Activated T-cell treated with anti-CD3 and anti-CD28 coated beads, Interleukin-2, amount 50 U/mL, for 24 hours (primary cell): ENCODE measurements at places on chromosomes 3 and 15.

- no peak for DNase-seq
Measured at GRCh38 chr3:80688814-80689213, 921.0 kb upstream of the ROBO1 start.

GRCh38 chr3:67380118-67380517 is 274.3 kb downstream of the SUCLG2 start:
- no peak for DNase-seq

GRCh38 chr3:134937256-134938028 is 142.4 kb downstream of the EPHB1 start:
- no peak for DNase-seq

DNA sequence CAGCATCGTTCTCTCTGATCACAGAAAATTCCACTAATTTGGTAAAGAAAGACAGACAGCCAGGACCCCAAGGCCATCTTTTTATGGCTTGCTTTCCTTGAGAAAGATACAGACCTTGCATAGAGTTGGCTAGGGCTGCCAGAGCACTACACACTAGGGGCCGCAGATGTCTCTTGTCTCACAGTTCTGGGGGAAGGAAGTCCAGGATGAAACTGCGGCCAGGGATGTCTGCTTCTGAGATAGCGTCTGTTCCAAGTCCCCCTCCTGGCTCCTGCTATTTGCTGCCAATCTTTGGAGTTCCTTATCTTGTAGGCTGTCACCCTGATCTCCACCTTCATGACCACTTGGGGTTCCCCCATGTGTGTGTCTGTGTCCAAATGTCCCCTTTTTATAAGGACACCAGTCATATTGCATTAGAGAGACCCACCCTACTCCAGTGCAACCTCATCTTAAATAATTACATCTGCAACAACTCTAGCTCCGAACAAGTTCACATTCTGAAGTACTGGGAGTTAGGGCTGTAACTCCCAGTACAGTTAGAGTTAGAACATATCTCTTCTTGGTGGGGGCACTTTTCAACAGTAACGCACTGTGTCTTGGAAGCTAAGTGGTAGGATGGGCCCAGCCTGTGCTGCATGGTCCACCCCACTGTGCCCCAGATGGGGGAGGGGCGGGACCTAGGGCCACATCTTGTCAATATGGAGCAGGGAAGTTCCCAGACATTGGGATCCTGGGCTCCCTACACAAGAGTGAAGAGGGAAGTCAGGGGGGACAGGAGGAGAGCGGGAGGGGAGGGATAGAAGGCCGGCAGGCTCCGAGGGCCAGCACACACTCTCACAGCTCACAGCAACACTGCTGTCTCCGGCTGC is 42.2 kb downstream of the KLF15 start:
- DNase-seq, result no peak

GRCh38 chr15:100112061-100112420 is 229.7 kb downstream of the ADAMTS17 start:
- peak; percentile 40 for DNase-seq

- DNase-seq, result no peak
Measured at GRCh38 chr15:51869060-51869421, 39.6 kb downstream of the TMOD3 start.

DNA sequence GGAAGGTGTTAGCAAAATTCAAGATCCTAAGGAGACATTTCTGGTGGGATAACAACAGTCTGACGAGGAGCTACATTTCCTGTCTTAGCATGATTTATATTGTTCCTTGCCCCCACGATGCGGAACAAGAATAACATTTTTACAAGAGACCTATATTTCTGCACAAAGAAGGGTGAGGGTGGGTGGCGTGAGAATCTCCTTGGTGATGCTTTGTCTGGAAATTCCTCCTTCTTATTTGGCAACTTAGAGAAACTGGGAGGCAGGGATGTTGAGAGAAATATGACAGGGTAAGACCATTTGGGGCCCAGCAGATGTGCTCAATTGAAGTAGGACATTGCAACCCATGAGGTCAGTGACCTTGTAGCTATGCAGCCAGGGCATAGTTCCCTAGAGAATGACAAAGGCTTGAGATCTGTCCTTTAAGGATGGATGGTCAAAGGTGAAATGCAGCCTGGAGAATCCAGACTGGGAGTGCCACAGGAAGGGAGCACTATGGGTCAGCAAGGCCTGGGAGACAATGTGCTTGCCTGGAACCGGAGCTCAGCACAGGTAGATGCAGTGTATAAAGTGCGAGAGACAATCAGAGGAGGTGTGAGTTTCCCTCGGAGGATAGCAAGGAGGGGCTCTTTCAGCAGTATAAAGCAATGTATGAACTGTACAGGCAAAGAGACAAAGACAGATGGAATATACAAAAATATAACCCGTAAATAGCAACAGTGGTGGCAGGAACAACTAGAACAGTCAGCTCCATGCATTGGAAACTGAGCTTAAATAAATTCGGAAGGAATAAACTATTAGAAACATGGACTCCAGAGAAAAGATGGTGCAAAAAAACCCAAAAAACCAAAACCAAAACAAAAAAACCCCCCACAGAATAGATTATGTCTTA is 317.6 kb upstream of the TBL1XR1 start:
- DNase-seq, result no peak

- no peak for DNase-seq
Measured at GRCh38 chr3:114841515-114841914, 305.6 kb downstream of the ZBTB20 start.

GRCh38 chr3:126132751-126133511 is 47.5 kb downstream of the ALDH1L1 start:
- DNase-seq, result peak; percentile 15

GRCh38 chr3:3194861-3195260 is 15.4 kb upstream of the CRBN start:
- DNase-seq, result no peak

- DNase-seq, result no peak
Measured at GRCh38 chr3:120550546-120550945, 45.6 kb upstream of the NDUFB4 start.

DNA sequence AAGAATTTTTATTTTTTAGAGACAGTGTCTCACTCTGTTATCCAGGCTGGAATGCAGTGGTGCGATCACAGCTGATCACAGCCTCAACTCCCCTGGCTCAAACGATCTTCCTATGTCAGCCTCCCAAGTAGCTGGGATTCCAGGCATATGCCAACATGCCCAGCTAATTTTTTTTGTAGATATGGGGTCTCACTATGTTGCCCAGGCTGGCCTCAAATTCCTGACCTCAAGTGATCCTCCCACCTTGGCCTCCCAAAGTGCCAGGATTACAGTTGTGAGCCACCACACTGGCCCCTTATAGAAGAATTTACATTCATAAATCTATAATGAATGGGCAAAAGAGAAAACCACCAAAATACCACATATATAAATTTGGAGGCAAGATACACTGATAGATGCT is 15.2 kb downstream of the SENP7 start:
- no peak for DNase-seq

DNA sequence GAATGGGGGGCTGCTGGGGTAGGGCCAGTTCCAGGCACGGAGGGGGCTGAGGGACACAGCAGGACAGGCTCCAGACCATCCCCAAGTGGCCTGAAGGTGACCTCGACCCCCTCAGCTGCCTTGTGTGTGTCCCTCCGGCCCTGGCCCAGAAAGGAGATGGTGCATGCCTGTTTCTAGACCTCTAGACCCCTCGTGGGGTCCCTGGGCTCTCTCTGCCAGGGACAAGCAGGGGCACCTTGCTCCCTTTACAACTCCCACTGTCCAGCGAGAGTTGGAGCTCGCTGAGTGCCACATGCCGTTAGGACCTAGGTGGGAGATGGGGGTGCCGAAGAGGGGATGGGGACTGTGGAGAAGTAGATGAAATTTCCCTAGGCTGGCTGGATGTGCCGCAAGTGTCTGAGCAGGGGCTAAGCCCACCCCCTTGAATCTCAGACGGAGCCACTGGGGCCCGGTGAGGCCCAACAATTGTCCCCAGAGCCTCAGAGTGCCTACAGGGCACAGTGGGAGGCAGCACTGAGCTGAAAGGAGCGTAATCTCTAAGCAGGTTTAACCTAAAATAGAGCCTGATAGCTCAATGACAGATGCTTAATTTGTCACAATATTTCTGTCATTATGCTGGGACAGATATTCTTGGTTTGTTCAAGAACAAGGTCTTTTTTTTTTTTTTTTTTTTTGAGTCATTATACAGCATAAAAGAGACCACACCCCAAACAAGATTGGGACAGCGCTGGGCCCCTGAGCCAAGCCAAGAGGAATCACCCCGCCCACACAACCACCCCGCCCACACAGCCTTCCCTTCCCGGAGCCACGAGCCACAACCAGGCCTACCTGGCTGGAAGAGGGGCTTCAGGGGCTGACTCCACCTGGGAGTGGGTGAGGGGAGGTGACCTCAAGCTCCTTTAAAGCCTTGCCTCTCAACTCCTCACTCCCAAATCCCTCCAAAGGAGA is 23.6 kb upstream of the KLF13 start:
- no peak for DNase-seq

DNA sequence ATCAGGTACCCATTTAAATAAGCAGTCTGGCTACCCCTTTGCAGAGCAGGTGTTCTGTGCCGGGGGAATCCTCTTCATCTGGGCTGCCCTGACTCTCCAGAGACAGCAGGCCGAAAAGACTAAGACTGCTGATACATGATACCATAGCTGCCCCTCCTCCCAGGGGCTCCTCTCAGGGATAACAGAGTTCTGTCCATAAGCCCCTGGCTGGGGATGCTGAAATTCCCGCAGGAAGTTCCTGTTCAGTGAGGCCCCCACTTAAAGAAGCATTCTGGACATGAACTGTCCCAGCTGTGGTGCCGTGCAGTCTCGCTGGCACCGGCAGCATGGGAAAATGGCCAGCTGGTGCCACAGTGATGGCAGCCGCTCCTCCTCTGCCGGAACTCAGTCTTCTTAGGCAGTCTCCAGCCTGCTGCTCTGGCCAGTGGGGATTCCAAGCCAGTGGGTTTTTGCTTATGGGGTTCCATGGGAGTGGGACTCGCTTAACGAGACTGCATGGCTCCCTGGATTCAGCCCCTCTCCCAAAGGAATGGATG is 1026.2 kb downstream of the NAALADL2 start:
- DNase-seq, result no peak

DNA sequence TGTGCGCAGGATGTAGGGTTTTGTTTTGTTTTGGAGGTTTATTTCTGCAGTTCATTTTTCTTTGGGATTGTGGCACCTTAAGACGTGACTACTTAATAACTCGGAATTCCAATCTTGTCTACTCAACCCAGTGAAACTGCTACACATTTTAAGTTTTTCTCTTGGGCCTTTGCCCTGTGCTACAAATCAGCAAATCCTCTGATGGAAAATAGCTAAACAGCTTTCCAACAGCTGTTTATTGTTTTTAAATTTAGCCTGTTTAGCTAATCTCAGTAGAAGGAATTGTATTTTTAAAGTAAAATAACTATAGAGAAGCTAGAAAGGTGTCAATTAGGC is 48.4 kb downstream of the OPA1 start:
- no peak for DNase-seq

DNA sequence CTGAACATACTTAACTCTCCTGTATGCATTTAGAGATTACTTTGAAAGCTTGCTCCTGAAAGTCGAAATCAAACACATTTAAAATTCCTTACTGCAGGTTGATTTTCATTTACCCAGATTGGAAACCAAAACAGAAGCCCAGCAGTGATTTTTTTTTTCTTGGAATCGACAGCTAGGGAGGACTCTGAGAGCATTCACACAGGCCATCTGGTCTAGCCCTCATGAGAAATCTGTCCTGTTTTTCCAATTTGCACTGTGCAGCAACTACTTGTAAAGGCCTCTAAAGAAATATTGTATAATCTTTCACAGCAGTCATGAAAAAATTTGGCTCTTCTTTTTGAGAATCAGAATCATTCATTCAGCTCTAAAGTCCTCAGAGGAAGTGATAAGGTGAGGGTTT is 179.2 kb downstream of the KCNAB1 start:
- DNase-seq, result no peak

- no peak for DNase-seq
Measured at GRCh38 chr3:117314441-117315150, 605.0 kb downstream of the TUSC7 start.

GRCh38 chr3:183178833-183179549 is 16.5 kb upstream of the LAMP3 start:
- DNase-seq, result peak; percentile 67

DNA sequence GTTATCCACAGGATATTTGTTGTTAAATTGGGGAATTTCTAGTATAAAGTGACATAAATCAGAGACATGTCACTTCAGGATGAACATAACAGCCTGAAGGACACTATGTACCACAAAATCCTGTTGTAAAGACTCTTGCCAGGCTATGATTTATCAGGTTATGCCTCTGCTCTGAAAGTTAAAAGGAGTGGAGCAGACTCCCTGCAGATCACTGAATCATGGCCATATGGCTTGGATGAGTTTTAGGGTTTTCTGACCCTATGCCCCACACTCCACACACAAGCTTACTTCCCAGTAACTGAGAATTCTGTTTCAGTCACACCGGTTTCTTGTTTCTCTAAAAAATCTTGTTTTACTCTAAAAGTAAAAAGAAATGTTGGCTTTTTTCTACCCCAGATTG is 869.4 kb downstream of the NAALADL2 start:
- no peak for DNase-seq

DNA sequence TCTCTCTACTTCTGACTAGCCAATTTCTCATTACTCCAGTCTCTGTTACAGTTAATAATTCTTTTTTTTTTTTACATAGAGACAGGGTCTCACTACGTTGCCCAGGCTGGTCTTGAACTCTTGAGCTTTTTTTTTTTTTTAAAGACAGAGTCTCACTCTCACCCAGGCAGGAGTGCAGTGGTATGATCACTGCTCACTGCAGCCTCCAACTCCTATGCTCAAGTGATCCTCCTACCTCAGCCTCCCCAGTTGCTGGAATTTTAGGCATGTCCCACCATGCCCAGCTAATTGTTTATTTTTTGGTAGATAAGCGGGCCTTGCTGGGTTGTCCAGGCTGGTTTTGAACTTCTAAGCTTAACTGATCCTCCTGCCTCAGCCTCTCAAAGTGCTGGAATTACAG is 13.6 kb downstream of the IP6K1 start:
- DNase-seq, result peak; percentile 6

- no peak for DNase-seq
Measured at GRCh38 chr15:96262097-96262496, 68.4 kb upstream of the NR2F2 start.

DNA sequence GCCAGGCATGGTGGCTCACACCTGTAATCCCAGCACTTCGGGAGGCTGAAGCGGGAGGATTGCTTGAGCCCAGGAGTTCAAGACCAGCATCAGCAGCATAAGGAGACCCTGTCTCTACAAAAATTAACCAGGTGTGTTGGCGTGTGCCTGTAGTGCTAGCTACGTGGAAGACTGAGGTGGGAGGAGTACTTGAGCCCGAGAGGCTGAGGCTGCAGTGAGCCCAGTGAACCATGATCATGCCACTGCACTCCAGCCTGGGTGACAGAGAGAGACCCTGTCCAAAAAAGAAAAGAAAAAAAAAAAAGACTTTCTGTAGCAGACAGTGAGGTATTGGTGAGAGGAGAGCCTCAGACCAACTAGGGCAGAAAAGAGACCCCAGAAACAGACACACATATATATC is 263.8 kb downstream of the XXYLT1 start:
- DNase-seq, result no peak
